ENCODE measurements at places on chromosomes 11 and 22. TPM values are rescaled to one million over a fixed set of nuclear protein-coding genes. Genes with fewer than 3 reads are reported as not detected.

Gene SLC22A9
- not detected for total RNA-seq

Gene ACRV1
- not detected for total RNA-seq

Gene SLC25A18
- total RNA-seq = 0.53 TPM

Gene CRYBB3
- 0.13 TPM for total RNA-seq

Gene NNMT
- 61.5 TPM for total RNA-seq

Gene RIMBP3C
- 0.40 TPM for total RNA-seq

Gene FGF19
- total RNA-seq = 0.44 TPM

- peaks cover 16% of the 10 kb centered on the region for H3K36me3 ChIP-seq
- DNase-seq = no peak
- H3K27ac ChIP-seq = no peak overlapping the region
These were observed 12.1 kb downstream of the LRFN4 start for GRCh38 chr11:66868726-66869566.

- H3K36me3 ChIP-seq = no peaks in the 10 kb centered on the region
- H3K27ac ChIP-seq = no peak overlapping the region
- no peak for DNase-seq
- H3K4me1 ChIP-seq = peaks cover 42% of the 10 kb centered on the region
- peaks cover 14% of the 10 kb centered on the region for H3K27me3 ChIP-seq
These were observed 11.2 kb upstream of the UPK3A start for GRCh38 chr22:45273452-45274075.

DNA sequence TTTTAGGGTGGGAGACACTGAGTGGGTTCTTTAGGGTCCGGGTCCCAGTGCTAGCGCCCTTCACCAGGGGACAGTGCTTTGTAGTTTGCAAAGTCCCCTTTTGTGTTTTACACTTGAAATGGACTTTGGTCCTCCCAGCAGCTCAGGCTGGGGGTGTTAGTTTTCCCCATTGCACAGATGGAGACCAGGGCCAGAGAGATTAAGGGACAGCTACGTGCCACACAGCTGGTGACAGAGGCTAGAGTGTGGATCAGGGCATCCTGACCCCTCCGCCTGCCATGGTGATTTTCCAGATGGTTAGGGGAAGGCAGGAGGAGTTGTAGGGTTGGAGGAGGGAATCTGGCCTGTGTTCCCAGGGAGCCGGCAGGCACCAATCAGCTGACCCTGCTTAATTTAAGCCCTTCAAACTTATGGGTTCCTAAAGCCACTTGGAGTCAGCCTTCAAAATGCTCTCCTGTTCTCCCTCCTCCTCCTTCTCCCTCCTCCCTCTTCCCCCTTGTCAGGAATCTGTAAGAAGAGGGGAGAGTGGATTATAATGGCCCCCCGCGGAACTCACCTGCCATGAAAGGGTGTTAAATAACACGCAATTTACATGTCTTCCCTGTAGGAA, 22.5 kb upstream of the MPPED1 start:
- H3K4me3 ChIP-seq = no peak overlapping the region
- H3K36me3 ChIP-seq = no peaks in the 10 kb centered on the region
- DNase-seq = no peak
- H3K27me3 ChIP-seq = peaks cover 24% of the 10 kb centered on the region
- no peak overlapping the region for H3K27ac ChIP-seq
- peaks cover 3% of the 10 kb centered on the region for H3K4me1 ChIP-seq

DNA sequence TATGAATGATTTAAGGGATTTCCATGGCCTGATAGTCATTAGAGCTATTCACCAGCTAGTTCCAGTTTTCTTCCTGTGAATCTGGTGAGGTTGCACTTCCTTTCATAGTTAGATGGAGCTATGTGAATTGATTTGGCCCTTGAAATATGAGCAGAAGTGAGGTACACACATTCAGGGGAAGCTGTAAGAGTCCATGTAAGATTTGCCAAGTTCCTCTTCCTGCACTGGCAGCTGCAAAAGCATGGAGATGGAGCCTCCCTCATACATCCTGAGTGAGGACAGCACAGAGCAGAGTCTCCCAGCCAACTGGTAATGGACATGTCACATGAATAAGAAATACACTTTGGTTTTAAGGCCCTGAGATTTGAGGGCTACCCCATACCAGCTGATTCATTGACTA, 111.7 kb downstream of the CD44 start:
- no peaks in the 10 kb centered on the region for H3K36me3 ChIP-seq
- DNase-seq = peak; percentile 51
- H3K4me1 ChIP-seq = no peaks in the 10 kb centered on the region
- no peak overlapping the region for H3K4me3 ChIP-seq
- H3K27me3 ChIP-seq = no peaks in the 10 kb centered on the region

GRCh38 chr22:16957781-16958180, 50.2 kb downstream of the GAB4 start:
- H3K27me3 ChIP-seq = no peaks in the 10 kb centered on the region
- DNase-seq = no peak
- H3K27ac ChIP-seq = no peak overlapping the region
- no peaks in the 10 kb centered on the region for H3K4me1 ChIP-seq
- no peaks in the 10 kb centered on the region for H3K36me3 ChIP-seq
- no peak overlapping the region for H3K4me3 ChIP-seq

DNA sequence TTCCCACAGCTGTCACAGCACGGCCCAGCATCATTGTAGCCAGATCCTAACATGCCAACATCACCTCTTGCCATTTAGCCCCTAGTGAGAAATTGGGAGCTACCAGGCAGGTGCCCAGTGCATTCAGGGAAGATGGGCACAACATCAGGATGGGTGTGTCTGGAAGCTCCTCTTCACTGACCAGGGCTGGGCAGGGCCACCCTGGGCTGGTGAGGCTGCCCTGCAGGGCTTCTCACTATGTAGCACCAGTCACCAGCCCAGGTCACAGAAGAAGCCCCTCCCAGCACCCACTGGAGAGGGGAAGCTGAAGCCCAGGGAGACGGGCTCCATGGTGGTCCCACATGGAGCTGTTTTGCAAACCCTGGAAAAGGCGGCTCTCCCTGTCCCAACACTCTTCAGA, 13.9 kb downstream of the ZNF74 start:
- peaks cover 33% of the 10 kb centered on the region for H3K36me3 ChIP-seq
- no peaks in the 10 kb centered on the region for H3K27me3 ChIP-seq
- no peaks in the 10 kb centered on the region for H3K4me1 ChIP-seq
- no peak overlapping the region for H3K27ac ChIP-seq
- DNase-seq = no peak

DNA sequence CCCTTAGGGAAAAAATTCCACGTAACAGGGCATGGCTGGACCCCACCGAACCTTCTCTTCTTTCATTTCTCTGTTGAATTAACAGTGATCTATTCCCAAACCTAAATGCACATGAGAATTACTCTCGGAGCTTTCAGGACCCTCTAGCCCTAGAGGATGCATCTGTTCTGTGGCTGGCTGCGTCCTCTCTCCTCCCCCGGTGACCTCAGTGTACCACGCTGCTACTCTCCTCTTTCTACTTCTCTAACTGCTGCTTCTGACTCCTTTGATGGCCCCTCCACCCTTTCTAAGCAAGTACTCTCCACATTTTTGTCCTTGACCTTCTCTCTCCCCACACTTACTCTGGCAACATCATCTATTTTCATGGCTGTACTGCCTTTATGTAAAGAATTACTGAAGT, 12.1 kb upstream of the APOA1 start:
- no peak for DNase-seq
- H3K36me3 ChIP-seq = peaks cover 70% of the 10 kb centered on the region

GRCh38 chr22:38719196-38719595, 13.5 kb downstream of the GTPBP1 start:
- H3K4me3 ChIP-seq = no peak overlapping the region
- peaks cover 70% of the 10 kb centered on the region for H3K36me3 ChIP-seq
- no peak overlapping the region for H3K27ac ChIP-seq
- no peak for DNase-seq
- H3K27me3 ChIP-seq = no peaks in the 10 kb centered on the region

DNA sequence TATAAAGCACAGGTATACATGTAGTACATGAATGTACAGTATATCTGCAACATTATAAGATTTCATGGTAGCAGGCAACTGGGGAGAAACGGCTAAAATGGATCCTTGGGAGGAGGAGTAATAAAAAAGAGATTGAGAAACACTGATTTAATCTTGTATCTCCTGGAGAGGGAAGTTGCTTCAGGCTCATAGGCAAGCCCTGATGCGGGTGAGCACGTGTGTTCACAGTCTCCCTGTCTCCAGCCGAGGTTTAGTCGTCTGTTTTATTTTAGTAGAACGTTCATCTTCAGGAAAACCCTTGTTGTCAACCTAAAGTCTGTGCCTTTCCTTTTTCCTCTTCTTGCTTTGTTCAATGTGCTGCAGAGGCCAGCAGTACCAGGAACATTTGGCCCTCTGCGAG, 21.8 kb upstream of the SLC25A18 start:
- no peak overlapping the region for H3K27ac ChIP-seq
- no peaks in the 10 kb centered on the region for H3K27me3 ChIP-seq
- peaks cover 49% of the 10 kb centered on the region for H3K36me3 ChIP-seq
- H3K4me1 ChIP-seq = peaks cover under 1% of the 10 kb centered on the region
- no peak for DNase-seq

GRCh38 chr11:95985174-95985808, 61.4 kb upstream of the MTMR2 start:
- no peaks in the 10 kb centered on the region for H3K4me1 ChIP-seq
- no peaks in the 10 kb centered on the region for H3K27me3 ChIP-seq
- H3K36me3 ChIP-seq = peaks cover 2% of the 10 kb centered on the region
- no peak overlapping the region for H3K4me3 ChIP-seq
- no peak for DNase-seq
- H3K27ac ChIP-seq = no peak overlapping the region

DNA sequence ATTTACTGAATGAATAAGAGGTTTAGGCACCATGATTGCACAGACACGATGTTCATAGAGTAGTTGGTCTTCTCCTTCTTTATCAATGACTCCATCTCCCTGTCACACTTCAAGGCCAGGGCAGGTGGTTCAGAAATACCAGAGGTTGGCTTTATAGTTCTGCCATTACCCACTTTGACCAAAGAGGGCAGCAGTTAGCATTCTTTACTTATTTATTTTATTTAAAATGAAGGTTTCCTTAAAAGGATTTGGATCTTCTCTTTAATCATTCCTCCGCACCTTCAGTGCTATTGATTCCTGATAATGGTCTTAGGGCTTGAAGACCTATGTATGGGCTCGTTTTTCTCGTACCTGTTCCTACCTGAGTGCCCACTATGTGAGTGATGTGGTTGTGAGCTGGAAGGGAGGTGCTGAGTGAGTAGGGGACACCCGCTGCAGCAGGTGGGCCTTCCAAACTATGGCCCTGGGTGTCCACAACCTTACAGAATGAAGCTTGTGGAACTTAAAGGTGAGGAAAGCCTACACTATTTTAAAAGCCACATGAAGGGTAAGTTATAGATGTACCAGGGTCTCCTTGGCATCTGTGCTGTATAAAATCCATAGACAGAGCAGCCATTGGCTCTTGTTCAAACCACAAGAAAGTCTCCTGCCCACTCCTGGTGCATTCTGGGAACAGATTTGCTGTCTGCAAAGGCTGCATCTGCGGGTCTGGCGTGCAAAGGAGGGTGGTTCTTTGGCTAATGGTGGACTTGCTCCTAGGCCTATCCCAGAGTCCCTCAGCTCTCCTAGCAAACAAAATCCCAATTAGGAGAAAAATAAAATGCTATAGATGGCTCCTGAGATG, 35.0 kb downstream of the TIMP3 start:
- H3K4me1 ChIP-seq = peaks cover 62% of the 10 kb centered on the region
- no peak for DNase-seq
- no peak overlapping the region for H3K4me3 ChIP-seq
- H3K27me3 ChIP-seq = no peaks in the 10 kb centered on the region
- H3K36me3 ChIP-seq = peaks cover 29% of the 10 kb centered on the region

- no peaks in the 10 kb centered on the region for H3K4me1 ChIP-seq
- DNase-seq = peak; percentile 90
- no peak overlapping the region for H3K4me3 ChIP-seq
- no peaks in the 10 kb centered on the region for H3K36me3 ChIP-seq
These were observed 4.4 kb upstream of the MMP1 start for GRCh38 chr11:102802341-102802740.

- peak; percentile 98 for DNase-seq
- H3K27ac ChIP-seq = peak overlapping the region; percentile 91
- H3K4me3 ChIP-seq = no peak overlapping the region
These were observed 10.9 kb upstream of the TNNT3 start for GRCh38 chr11:1908618-1909017.

DNA sequence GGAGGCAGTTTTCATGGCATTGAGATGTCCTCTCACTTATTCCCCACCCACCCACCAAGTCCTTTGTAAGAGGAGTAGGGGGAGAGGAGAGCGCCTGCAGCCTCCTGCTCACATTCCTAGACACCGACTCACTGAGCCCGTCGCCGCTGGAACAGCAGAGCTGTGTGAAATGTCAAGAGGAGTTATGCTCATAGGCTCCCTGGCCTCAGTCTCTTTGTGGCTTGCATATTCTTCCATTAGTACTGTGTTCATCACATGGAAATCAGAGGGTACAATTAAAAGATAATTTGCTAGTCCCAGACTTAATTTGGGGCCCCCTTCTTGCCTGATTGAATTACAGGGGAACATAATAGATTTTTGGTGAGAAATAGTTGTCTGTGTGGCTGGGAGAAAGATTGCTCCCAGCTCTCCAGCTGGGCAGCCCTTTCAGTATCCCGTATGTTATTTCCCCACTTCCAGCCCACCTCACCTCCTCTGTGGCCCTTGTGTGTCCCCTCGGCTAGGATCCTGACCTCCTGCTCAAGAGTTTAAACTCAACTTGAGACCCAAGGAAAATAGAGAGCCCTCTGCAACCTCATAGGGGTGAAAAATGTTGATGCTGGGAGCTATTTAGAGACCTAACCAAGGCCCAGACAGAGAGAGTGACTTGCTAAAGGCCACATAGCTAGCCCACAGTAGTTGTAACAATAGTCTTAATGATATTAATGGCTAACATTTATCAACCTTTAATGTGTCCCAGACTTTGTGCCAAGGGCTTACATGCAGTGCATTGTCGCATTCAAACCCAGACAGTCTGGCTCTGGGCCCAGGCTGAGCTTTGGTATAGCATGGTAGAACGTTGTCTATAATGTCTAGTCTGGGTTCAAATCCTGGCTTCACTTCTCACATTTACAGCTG, 32.2 kb downstream of the LIMK2 start:
- H3K27ac ChIP-seq = peak overlapping the region; percentile 67
- H3K36me3 ChIP-seq = peaks cover under 1% of the 10 kb centered on the region
- H3K27me3 ChIP-seq = no peaks in the 10 kb centered on the region
- H3K4me1 ChIP-seq = peaks cover 42% of the 10 kb centered on the region
- DNase-seq = peak; percentile 33
- H3K4me3 ChIP-seq = no peak overlapping the region

- peaks cover 7% of the 10 kb centered on the region for H3K4me1 ChIP-seq
- no peak overlapping the region for H3K27ac ChIP-seq
These were observed 69.6 kb downstream of the ZBTB16 start for GRCh38 chr11:114129142-114129541.

GRCh38 chr11:45087086-45087899, 59.1 kb upstream of the PRDM11 start:
- no peak overlapping the region for H3K4me3 ChIP-seq
- H3K4me1 ChIP-seq = peaks cover 39% of the 10 kb centered on the region
- H3K36me3 ChIP-seq = no peaks in the 10 kb centered on the region
